ENCODE measurements at places on chromosomes 3 and 15.

DNA sequence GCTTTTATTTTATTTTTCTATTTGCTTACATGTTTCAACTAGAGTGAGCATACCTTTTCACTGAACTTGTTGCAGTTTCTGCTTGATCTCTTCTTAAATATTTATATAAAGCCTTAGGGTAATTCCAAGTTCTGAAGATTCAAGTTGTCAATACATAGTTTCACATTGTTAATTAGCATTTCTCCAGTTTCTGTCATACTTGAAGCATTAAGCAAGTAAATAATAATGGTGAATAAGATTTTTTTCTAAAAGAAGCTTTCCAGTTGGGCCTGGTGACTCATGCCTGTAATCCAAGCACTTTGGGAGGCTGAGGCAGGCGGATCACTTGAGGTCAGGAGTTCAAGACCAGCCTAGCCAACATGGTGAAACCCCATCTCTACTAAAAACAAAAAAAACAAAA is 53.9 kb downstream of the CALML4 start:
- DNase-seq, result no peak

DNA sequence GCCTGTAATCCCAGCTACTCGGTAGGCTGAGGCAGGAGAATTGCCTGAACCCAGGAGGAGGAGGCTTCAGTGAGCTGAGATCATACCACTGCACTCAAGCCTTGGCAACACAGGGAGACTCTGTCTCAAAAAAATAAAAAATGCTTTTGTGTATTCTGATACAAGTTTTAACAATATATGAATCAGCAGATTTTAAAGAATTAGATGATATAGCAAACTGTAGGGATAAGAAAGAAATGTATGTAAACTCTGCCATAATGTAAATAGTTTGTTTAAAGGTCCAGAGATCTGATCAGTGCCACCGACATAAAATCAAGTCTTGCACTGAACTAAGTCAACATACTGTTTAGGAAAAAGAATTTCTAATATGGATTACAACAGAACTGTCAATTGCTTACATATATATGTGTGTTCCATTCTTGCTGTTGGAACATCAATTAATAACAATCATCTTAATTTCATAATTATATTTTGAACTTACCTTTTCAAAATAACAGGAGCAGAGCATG is 208.3 kb downstream of the NEK10 start:
- DNase-seq, result no peak

- DNase-seq, result no peak
These were observed 60.9 kb upstream of the ITGA11 start for GRCh38 chr15:68492855-68493254.

DNA sequence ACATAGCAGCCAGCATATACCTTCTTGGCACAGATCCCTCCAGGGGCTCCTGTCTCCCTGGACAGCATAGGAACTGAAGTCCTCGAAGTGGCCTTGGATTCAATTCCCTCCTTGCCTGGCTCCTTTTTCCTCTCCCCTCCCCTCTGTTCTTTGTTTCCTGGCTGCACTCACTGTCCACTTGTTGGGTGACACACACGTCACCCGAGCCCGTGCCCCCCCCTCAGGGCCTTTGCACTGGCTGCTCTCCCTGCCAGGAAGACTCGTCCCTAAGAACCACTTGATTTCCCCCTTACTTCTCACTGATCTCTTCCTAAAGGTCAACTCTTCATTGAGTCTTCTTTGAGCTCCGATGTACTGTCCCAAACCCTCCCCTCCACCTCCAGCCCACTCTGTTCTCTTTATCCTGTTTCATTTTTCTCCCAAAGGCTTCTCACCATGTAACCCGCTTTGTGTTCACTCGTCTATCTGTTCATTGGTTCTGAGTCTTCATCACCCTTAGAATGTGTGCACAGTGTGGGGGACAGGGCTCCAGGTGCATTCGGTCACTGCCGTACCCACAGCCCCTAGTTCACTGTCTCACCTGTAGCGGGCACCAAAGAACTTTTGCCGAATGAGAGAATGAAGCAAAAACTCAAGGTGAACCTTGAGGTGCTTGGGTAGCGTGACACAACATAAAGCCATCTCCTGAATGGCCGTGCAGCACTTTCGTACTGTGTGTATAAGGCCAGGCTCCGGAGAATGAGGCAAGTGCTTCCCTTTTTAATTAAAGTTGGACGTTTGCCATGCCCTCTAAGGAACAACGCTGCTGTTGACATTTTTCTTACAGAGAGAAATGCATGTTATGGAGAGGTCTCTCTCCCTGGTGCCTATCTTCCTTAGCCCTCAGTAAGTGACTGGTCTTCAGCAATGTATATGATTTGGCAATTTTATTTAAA is 74.0 kb downstream of the CHRNA7 start:
- no peak for DNase-seq

GRCh38 chr3:150868282-150868681 is 37.0 kb downstream of the MINDY4B start:
- DNase-seq, result no peak

GRCh38 chr15:40045572-40046217 is 6.7 kb upstream of the SRP14 start:
- no peak for DNase-seq

GRCh38 chr3:194508491-194509453 is 22.0 kb upstream of the ATP13A3 start:
- no peak for DNase-seq

DNA sequence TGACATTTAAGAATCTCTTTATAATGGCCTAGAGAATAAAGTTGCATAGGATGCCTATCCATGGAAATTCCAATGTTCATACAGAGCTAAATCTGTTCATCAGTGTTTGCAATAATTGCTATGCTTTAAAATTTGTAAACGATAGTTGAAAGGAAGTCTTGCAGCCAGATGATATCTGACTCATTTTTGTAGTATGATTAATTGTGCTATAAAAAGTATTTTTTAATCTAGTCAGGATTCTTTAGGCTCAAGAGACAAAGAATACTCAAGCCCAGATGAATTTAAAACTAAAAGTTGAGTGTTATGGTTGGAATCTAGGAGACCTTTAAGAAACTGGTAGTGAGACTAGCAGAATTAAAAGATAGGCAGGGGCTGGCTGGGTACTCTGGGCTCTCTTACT is 50.5 kb downstream of the SUCNR1 start:
- no peak for DNase-seq

DNA sequence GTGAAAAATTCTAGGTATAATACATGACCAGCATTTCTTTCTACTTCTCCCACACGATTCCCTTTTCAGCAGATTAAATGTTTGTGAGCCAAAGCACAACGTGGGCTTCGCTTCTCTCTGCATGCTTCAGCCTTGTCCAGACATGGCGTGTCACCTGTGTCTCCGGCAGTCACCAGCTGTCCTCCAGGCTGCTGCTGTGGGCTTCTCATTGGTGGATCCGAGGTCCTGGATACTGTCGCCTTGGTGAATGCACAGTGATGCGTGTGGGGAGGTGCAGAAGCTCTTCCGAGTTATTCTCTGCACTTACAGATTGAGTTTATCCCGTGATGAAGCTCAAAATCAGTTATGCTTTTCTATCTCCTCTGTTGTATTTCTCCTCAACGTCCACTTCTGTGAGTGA is 23.0 kb upstream of the GOLGA8J start:
- DNase-seq, result no peak

- no peak for DNase-seq
These were observed 64.9 kb downstream of the SLC7A14 start for GRCh38 chr3:170520996-170521395.

- DNase-seq, result no peak
These were observed 33.6 kb upstream of the ZBTB38 start for GRCh38 chr3:141334627-141335250.

- no peak for DNase-seq
These were observed 22.6 kb upstream of the MTMR10 start for GRCh38 chr15:31013863-31014607.

GRCh38 chr3:117297541-117297940 is 588.0 kb downstream of the TUSC7 start:
- DNase-seq, result no peak

DNA sequence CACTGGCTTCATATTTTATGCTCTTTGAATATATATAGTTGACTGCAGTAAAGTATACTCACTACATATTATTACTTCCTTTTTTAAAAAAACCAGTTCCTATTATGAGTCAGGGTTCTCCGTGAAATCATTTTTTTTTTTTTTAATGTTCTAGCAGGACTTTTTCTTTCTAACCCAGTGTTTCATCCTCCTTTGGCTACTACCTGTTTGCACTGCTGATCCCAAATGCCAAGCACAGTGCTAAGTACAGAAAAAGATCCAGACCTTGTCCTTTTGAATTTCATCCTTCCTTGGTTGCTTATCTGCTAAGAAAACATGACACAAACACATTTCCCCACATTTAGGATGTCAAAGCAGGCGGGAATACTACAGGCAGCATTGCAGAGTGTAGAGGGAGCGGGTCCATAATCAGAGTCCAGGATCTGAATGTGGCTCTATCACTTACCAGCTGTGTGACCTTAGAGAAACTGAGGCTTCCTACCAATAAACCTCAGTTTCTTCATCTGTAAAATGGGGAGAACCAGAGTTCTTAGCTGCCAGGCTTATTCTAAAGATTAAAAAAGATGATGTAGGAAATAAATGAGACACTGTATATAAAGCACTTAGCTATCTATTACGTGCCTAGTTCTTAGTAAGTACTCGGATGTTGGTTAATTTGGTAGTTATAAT is 37.2 kb upstream of the ANPEP start:
- DNase-seq, result no peak

DNA sequence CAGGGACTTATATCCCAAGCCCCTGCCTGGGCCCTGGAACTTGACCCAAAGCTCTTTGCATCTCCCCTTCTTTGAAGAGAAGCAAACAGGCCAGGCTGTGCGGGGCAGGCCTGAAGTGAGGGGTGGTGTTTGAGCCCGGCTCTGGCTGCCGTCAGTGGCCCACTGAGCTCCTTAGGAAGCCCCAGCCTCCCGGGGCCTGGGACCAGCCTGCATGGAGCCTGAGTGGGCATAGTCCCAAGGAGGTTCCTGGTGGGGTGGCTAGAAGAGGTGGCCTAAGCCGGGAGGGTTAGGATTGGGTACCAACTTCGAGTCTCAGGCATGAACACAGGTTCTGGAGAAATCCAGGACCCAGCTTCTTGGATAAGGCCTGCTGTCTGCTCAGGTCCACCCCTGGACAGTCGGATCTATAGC is 6.4 kb downstream of the TMIE start:
- DNase-seq, result no peak

GRCh38 chr3:82627733-82628132 is 866.3 kb upstream of the GBE1 start:
- DNase-seq, result no peak

DNA sequence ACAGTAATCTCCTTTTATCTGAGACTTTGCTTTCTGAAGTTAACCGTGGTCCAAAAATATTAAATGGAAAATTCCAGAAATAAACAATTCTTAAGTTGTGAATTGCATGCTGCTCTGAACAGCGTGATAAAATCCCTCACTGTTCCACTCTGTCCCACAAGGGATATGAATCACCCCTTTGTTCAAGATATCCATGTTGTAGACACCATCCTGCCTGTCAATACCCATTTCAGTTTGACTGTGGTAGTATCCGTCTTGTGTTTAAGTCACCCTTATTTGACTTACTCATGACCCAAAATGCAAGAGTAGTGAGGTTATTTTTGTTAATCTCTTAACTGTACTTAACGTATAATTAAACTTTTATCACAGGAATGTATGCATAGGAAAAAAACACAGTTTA is 435.0 kb downstream of the SHQ1 start:
- no peak for DNase-seq

DNA sequence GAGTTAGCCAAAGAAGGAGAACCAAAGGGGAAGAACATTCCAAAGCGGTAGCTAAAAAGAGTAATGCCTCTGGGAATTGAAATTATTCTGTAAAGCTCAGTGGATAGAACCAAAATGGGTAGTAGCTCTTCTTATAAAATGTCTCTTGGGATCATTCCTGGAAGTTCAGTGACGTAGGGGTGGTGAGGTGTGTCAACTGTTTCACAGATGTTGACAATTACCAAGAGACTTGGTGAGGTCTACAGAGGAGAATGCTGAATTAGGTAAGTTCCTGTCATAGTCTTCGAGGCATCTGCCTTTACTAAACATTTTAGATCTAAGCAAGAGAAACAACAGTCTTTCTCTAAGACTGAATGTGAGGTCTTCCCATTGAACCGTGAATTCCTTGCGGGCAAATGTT is 67.8 kb downstream of the TPRG1 start:
- DNase-seq, result no peak

DNA sequence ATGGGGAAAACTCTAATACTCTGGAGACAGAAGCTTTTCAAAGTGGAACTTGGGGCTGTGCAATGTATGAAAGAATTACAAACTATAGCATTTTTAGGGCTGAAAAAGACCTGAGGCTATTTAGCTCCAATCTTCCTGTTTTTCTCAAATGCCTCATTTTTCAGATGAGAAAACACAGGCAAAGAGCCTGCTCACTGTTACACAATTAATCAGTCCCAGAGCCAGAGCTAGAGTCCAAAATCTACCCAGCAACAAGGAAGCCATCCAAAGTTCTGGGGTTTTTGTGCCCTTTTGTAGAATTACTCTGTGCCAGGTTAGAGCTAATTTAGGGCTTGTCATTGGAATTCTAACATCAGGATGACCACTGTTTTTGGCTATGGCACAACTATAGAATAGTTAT is 45.5 kb downstream of the GPR149 start:
- no peak for DNase-seq

- DNase-seq, result no peak
These were observed 337.3 kb upstream of the WNT5A start for GRCh38 chr3:55824406-55824805.

DNA sequence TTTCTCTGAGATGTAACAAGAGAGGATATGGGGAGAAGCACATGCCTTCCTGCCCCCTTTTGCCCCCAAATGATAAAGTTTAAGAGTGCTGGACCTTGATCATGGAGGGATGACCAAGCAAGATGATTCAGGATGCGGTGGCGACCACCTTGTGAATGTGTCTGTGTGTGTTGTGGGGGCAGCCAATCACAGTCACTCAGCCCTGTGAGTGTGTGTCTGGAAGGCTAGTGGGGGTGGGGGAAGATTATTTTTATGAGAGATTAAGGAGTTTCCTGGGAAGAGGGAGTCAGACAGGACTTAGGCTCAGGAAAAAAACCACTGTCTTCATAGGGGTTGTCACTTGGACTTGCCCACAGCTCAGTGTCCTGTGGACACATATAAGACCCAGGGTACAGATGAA is 57.8 kb upstream of the KY start:
- DNase-seq, result no peak

- DNase-seq, result no peak
These were observed 60.5 kb upstream of the FGD5 start for GRCh38 chr3:14758297-14758696.

DNA sequence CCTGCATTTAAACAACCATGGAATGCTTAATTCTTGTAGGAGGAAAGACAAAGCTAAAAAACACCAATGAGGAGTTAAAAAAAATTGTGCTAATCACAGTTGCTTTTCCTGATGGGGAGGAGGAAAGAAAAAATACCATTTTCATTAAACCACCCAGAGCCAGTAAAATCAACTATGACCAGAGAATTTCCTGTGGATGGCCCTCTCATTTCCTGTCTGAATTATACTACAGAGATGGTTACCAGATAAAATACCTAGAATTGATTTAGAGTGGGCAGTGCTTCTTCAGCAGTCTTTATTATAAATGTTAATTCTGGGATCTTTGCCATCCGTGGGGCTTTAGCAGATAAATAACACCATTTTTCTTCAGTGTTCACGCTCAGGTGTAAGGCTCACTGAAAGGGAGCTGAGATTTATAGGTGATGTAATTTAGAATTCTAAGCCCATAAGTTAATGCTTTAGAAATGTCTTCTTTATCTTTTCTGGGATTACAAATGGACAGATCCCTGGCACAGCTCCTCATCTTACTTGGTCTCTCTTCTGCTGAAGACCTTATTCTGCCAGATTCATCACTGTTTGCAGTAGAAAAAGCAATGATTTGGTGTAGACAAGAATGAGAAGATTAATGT is 37.9 kb downstream of the RETNLB start:
- DNase-seq, result no peak

GRCh38 chr15:77988347-77989295 is 88.9 kb downstream of the TBC1D2B start:
- DNase-seq, result no peak
